ENCODE measurements at places on chromosomes 7 and 10.
A peak's percentile ranks its signal among the peaks of the same experiment; 100 is the strongest.

GRCh38 chr10:24744946-24745345 is 21.3 kb upstream of the ARHGAP21 start:
- DNase-seq: no peak

DNA sequence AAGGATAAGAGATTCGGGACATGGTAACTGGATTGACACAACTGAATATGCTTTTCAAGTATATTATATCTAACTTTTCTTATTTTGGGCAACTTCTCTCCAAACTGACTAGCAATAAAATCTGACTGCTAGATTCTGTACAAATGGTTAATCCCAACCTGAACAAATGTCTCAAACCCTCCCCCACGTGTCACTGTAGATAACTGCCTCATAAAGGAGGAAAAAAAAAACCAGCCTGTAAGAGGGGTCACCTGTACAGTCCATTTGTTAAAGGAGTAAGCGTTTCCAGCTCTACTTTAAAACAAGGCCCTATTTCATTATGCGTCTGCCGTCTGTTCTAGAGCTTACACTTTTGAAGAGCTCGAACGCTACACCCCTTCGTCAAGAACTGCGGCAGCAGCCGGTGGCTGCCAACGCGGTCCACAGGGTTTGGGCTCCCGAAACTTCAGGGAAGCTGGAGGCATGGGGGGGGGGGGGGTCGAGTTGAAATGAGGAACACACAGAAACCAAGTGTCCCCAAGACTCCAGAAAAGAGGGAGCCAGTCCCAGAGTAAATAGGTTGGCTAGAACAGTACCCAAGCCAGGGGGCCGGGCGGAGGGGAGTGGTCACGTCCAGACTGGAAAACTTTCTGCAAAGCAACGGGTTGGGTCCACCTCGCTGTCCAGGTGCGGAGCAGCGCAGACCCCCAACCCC is 492 bp downstream of the COG5 start:
- DNase-seq: no peak

GRCh38 chr7:16708980-16709379 is 44.6 kb upstream of the TSPAN13 start:
- DNase-seq: peak; percentile 96

DNA sequence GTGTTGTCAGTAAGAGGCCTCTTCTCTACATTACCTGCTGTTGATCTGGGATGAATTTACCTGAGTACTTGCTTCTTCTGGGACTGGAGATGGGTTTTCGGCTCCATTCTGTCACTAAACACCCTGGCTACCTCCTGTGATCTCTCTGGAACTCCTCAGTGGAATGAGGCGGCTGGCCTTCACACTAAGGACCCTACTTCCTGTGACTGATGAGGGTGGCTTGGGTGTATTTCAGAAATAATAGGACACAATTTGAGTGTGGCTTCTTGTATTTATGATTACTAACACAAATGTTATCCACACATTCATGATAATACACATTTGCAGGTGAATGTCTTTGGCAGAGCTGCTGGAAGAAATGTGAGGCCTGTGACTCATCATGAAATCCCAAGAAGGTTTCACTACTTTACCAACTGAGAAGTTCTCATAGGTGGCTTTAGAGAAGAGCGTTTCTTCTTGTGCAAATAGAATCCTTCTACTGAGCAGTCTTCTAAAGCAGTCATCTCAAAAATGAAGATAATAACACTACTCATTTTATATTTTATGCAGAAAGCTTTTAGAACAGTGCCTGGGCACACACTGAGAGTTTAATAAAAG is 21.3 kb upstream of the EVX1 start:
- DNase-seq: no peak

- DNase-seq: no peak
These were observed 17.8 kb upstream of the CCDC71L start for GRCh38 chr7:106678795-106679152.

GRCh38 chr10:26665080-26666048 is 32.1 kb upstream of the PDSS1 start:
- no peak for DNase-seq

- DNase-seq: no peak
These were observed 19.6 kb downstream of the CEP55 start for GRCh38 chr10:93516006-93516380.

GRCh38 chr10:86652361-86653202 is 1.8 kb upstream of the OPN4 start:
- DNase-seq: peak; percentile 42

GRCh38 chr10:87659571-87660483 is at the start of gene PAPSS2:
Gene PAPSS2 (plus strand): TSS chr10:87659878. CDS start chr10:87659982, 104 bp downstream.
- DNase-seq: peak; percentile 80

GRCh38 chr10:12577610-12578009 is 228.3 kb downstream of the CAMK1D start:
- DNase-seq: no peak

GRCh38 chr10:120828763-120829319 is 22.3 kb upstream of the WDR11 start:
- no peak for DNase-seq

GRCh38 chr7:22378199-22378980 is 21.4 kb upstream of the RAPGEF5 start:
- DNase-seq: no peak

GRCh38 chr10:4885162-4885561 is 59.2 kb downstream of the AKR1E2 start:
- DNase-seq: no peak

GRCh38 chr7:132548489-132549078 is 27.7 kb downstream of the PLXNA4 start:
- peak; percentile 53 for DNase-seq

DNA sequence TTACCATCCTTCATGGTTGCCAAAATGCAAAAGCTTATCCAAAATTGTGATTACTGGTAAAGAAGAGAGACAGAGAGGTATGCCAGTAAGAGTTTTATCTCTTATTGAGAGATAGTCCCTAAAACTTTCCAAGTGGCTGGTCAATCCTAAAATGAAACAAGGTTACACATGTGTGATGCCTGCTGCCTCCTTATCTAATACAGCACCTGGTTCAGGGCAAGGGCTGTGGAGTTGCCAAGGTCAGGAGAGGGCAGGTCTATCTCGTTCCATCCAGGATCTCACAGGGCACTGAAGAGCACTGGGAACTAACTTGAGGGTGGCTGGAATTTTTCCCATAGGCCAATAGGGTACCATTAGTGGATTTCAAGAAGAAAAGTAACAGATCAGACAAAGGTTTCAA is 18.3 kb downstream of the VOPP1 start:
- DNase-seq: no peak

- peak; percentile 11 for DNase-seq
These were observed 74.4 kb upstream of the PAX2 start for GRCh38 chr10:100670828-100671479.

GRCh38 chr7:83467493-83467892 is 181.4 kb downstream of the SEMA3E start:
- no peak for DNase-seq

- DNase-seq: no peak
These were observed 381.5 kb downstream of the NEBL start for GRCh38 chr10:20515654-20516053.

DNA sequence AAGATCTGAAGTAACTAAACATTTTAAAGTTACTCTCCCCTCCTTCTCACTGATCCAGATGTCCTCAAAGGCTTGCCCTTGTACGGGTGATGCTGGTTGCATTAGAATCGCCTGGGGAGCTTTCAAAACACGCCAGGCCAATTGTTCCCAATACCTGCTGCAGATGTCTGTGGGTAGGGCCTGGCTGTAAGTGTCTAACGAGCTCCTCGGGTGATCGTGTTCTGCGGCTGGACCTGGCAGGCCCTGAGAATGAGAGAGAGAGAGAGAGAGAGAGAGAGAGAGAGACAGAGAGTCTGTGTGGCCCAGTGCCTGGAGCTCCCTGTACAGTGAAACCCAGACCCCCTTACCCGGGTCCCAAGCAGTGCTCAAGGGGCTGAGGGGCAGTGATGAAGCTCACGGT is 8.4 kb downstream of the COL13A1 start:
- DNase-seq: no peak

DNA sequence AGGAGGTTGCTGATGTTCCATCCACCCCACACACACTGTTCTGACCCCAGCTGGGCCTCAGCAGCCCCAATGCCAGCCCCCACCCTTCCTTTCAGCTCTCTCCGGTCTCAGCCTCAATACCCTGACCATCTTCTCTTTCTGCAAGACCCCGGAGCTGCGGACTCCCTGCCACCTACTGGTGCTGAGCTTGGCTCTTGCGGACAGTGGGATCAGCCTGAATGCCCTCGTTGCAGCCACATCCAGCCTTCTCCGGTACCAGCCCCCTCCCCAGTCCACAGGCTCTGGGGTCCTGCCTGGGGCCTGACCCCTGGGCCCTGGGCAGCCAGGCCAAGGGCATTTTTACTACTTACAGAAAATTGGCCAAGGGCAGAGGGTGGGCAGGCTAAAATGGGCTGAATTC is 2.6 kb downstream of the RGR start:
- DNase-seq: no peak

DNA sequence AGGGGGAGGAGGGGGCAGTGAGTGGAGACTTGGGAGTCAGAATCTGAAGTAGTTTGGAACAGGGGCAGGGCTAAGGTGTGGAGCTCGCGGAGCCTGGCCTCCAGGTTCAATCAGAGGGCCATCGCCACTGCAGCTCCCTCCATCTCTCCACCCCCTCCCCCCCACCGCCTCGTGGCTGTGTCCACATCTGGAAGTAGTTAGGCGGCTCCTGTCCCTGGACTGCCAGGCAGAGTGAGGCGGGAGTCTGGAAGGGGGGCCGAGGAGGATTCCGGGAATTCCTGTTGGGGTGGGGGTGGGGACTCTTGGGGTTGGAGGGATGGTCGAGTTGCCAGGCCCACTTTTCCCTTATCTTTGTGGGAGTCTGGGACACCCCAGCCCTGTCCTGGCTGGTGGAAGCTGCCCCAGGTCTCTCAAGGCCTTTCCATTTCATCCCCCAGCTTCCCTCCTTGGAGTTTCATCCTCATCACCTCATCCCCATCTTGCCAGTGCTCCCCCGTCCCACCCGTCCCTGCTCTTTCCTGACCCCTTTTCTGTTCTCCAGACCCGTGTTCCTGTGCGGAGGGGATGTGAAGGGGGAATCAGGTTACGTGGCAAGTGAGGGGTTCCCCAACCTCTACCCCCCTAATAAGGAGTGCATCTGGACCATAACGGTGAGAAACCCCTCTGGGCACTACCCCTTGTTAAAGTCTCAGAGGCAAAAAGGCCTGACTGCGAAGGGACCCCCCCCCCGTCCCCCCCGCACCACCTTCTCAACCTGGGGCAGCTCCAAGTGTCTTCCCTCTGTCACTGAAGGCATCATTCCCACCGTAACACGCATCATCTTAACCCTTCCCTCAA is 944 bp downstream of the PCOLCE start:
- DNase-seq: peak; percentile 96

- DNase-seq: peak; percentile 53
These were observed 228.9 kb upstream of the TCF7L2 start for GRCh38 chr10:112721080-112721698.

DNA sequence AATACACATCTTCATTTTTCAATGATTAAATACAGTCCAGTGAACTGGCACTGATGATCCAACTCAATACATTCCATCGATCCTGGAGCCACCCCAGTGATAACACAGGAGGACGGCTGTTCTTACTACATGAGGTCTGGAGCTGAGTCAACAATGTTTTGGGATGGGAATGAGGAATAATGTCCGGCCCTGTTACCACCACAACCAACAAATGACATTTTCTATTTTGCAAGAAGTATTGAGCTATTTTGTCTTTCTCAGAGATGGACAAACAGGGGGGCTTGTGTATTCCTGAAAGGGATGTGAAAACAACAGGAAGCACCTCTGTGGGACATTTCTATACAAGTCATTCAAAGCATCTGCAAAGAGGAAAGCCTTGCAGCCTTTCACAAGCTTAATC is 249.2 kb downstream of the PARD3 start:
- peak; percentile 67 for DNase-seq

- no peak for DNase-seq
These were observed 317.4 kb upstream of the ADARB2 start for GRCh38 chr10:2054728-2055127.

GRCh38 chr10:11444155-11444530 is 167.3 kb downstream of the USP6NL start:
- DNase-seq: no peak

- no peak for DNase-seq
These were observed 12.2 kb upstream of the FEZF1 start for GRCh38 chr7:122316467-122317388.

- no peak for DNase-seq
These were observed 7.4 kb downstream of the GDF10 start for GRCh38 chr10:47307381-47307780.

GRCh38 chr7:37462138-37462537 is 13.5 kb upstream of the ELMO1 start:
- DNase-seq: no peak

DNA sequence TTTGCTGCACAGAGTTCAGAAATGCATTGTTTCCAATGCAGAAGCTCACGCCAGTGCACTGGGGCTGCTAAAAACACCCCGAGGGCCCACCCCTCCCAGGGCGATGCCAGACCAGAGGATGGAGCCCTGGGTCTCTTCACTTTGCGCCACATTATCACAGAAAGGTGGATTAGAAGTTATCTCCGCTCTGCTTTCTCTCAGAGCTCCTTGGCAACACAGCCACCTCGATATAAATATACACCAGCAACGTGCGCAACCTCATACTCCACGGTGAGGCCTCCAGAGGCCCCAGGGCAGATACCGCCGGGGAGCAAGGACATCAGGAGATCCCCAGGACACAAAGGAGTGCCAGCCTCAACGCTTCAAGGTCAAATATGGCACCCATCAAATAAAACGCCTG is 121.0 kb upstream of the TBX20 start:
- no peak for DNase-seq

DNA sequence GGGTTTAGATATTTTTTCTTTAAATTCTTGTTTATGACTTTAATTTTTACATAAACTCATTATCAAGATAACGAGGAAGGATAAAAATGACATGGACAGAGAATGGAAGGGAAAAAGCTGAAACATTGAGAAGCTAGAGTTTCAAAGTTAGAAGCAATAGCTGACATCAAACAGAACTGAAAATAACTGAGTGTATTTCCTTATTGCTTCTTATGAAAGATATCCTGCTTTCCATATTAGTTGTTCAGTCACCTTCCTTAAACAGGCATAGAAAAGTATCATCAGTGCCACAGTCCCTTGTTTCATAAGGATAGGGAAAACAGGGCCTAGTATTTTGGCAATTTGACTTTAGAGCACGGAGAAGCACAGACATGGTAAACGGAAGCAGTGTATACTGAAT is 460.5 kb upstream of the GHITM start:
- no peak for DNase-seq

DNA sequence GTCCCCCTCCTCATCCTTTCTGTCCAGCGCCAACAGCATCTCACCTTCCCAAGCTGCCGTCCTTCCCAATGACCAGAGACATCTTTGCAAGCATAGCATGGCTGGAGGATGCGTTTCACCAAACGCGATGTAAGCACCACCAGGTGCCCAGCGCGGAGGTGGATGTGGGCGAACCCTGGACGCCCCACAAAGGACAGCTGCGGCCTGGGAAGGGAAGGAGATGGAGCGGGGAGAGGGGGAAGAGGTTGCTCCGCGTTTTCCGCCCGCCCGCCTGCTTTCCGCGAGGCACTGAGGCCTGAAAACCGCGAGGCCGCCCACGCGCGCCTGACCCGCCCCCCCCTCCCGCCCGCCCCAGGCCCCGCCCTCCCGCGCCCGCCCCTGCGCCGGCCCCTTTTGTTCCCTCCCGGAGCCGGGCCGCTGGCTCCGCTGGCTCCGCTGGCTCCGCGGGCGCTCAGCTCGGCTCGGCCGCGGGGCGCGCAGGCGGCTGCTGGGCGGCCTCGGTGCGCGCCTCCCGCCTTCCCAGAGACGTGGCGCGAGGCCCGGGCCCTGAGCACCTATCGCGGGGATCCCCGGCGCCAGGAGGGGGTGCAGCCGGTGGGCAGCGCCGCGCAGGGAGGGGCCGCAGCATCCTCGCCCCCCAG is at the start of gene CLIP2:
Gene CLIP2 (plus strand): TSS at position 390 of the 641 bp plus-strand sequence. CDS start 28,140 bp downstream, outside the sequence.
- DNase-seq: peak; percentile 86

Measured in fibroblast of skin of scalp (primary cell).